ENCODE measurements at places on chromosomes 6 and 20. TPM values are rescaled to one million over a fixed set of nuclear protein-coding genes. Genes with fewer than 3 reads are reported as not detected.

DNA sequence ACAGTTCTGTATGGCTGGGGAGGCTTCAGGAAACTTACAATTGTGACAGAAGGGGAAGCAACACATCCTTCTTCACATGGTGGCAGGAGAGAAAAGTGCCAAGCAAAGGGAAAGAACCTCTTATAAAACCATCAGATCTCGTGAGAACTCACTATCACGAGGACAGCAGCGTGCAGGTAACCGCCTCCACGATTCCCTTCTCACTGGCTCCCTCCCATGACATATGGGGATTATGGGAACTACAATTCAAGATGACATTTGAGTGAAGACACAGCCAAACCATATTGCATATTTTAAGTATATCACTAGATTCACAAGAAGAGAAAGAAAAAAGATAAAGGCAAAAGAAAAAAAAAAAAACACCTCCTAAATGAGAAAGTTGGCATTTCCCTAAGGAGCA lies 431.9 kb upstream of the RGS17 start:
- no peaks in the 10 kb centered on the region for H3K4me1 ChIP-seq
- no peaks in the 10 kb centered on the region for H3K27me3 ChIP-seq
- H3K36me3 ChIP-seq: no peaks in the 10 kb centered on the region

DNA sequence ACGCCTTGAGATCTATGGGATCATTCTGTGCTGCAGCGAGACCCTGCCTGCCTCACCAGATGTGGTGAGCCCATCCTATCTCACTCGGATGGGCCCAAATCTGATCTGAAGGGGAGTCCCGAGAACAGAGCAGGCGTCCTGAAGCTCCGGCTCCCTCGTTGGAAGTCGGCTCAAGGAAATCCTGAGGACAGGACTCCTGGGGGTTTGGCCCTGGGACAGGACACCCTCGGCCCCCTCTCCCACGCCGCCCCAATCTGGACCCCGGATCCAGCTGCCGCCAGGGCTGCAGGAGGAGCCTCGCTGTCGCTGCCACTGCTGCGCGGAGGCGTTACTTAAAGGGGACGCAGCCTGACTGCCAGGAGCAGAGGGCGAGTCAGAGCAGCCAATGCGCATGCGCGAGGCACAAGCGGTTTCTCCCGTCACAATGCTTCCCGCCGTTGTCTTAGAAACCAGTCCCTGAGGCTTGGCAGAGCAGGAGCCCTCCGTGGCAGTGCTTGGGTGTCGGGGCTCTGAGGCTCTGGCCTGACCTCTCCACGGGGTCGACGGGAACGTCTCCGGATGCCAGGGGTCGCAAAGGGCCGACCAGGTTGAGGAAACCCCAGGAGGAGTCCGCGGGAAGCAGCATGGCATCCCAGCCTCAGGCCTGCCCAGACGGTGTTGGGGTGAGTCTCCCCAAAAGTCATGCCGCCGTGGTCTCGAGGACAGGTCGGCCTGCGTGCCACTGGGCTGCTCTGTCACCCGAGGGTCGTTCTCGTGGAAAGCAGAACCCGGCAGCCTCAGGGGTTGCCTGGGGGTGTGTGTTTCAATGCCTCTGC lies 1567.8 kb upstream of the DEFB115 start:
- DNase-seq: no peak
- H3K27me3 ChIP-seq: no peaks in the 10 kb centered on the region
- H3K36me3 ChIP-seq: no peaks in the 10 kb centered on the region
- peak overlapping the region; percentile 18 for H3K4me3 ChIP-seq

DNA sequence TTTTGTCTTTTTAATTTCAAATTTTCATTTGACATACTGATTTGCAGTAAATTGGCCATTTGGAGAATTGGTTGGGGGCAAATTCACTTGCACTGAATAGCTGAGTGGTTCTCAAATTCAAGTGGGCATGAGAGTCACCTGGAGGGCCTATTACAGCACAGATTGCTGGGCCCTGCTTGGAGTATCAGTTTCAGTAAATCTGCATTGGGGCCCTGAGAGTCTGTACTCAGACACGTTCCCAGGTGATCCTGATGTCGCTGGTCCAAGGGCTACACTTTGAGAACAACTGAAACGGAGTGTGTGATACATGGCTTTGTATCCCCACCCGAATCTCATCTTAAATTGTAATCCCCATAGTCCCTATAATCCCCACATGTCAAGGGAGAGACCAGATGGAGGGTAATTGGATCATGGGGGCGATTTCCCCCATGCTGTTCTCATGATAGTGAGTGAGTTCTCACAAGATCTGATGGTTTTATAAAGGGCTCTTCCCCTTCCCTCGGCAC lies 115.9 kb downstream of the KLHL32 start:
- no peak overlapping the region for H3K4me3 ChIP-seq
- no peaks in the 10 kb centered on the region for H3K27me3 ChIP-seq
- H3K36me3 ChIP-seq: no peaks in the 10 kb centered on the region

GRCh38 chr20:62501801-62502495 lies 26.2 kb upstream of the GATA5 start:
- no peaks in the 10 kb centered on the region for H3K36me3 ChIP-seq
- DNase-seq: no peak
- no peak overlapping the region for H3K27ac ChIP-seq

CRISP3 gene
- 22.7 TPM for total RNA-seq

OVOL2 gene
- total RNA-seq: 53.8 TPM

NKX2-2 gene
- total RNA-seq: not detected

Measured in suprapubic skin (tissue), 4 donors.